ENCODE measurements at places on chromosomes 7 and 10. TPM values are rescaled to one million over a fixed set of nuclear protein-coding genes. Genes with fewer than 3 reads are reported as not detected.
A peak's percentile ranks its signal among the peaks of the same experiment; 100 is the strongest.

Gene LOXL4
- not detected for total RNA-seq

Gene RAMP3
- not detected for total RNA-seq

Gene HTR5A
- total RNA-seq = not detected

Gene IKZF1
- total RNA-seq = 479 TPM

Gene FFAR4
- not detected for total RNA-seq

Gene ECD
- 35.3 TPM for total RNA-seq

GRCh38 chr10:112803961-112804401 lies 146.1 kb upstream of the TCF7L2 start:
- no peaks in the 10 kb centered on the region for H3K36me3 ChIP-seq
- H3K4me1 ChIP-seq = no peaks in the 10 kb centered on the region
- no peaks in the 10 kb centered on the region for H3K27me3 ChIP-seq

GRCh38 chr10:71627956-71628355 lies 91.6 kb downstream of the C10orf105 start:
- DNase-seq = no peak
- no peaks in the 10 kb centered on the region for H3K27me3 ChIP-seq
- no peak overlapping the region for H3K4me3 ChIP-seq
- no peak overlapping the region for H3K27ac ChIP-seq
- H3K36me3 ChIP-seq = no peaks in the 10 kb centered on the region

DNA sequence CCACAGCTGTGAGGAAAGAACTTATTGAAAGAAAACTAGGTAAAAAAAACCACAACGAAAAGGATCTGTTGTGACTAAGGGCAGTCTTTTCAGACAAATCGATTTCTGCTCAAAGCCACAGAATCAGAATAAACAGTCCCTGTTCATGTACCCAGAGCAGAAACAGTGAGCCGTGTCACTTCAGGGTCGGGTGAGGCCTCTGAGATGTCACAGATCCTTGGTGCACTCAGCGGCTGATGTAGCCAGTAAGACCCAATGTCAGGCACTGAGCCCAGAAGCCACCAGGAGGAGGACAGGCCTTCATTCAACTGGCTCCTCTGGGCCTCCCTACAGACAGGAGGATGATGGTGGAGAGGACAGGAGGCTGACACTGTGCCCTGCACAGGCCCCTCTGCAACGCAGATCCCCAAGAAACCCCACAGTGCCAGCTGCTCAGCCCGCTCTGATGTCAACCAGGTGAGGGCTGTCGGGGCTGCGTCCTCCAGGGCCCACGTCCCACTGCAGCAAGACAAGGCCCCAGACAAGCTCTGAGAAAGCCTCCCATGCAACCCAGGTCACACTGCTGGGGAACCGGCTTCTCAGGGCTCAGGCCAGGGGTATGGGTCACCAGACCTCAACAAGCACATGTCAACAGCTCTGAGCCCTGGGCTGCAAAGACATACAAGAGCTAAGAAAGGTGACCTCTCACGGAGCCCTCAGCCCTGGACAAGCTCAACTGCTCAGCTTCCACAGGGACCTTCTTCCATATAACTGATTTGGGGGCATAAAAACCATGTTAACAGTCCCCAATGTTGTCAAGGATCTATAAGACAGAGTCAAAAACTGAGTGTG lies 190.6 kb downstream of the PARD3 start:
- H3K27me3 ChIP-seq = no peaks in the 10 kb centered on the region
- no peaks in the 10 kb centered on the region for H3K36me3 ChIP-seq
- no peaks in the 10 kb centered on the region for H3K4me1 ChIP-seq
- no peak for DNase-seq

DNA sequence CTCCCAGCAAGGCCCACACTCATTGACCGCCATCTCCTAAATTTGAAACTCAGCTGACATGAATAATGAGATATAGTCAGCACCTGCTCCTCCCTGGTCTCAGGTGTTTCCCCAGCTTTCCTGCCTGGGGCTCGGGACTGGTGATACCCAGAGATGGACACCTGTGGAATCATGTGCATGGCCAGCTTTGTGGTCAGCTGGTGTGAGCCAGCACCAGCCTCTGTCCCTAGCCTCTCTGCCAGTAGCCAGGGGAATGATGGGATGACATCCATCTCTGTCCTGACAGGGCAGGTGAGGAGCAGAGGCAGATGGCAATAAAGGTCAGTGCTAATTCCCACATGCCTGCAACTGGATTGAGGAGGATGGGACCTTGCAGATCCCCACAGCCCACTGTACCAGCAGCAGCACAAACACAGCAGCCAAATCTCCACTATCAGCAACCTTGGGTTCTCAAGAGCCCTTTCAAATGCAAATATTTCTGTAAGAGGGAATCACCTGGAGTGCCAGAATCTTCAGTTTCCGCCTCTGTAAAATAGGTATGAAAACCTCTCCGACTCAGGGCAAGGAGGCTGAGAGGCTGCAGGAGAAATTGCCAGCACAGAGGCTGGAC lies 329.2 kb upstream of the ZMIZ1 start:
- no peaks in the 10 kb centered on the region for H3K36me3 ChIP-seq
- H3K27me3 ChIP-seq = no peaks in the 10 kb centered on the region
- no peak overlapping the region for H3K27ac ChIP-seq
- H3K4me1 ChIP-seq = peaks cover 7% of the 10 kb centered on the region
- no peak overlapping the region for H3K4me3 ChIP-seq
- no peak for DNase-seq

GRCh38 chr10:119454990-119455389 lies 87.5 kb downstream of the RGS10 start:
- H3K27ac ChIP-seq = no peak overlapping the region
- H3K27me3 ChIP-seq = no peaks in the 10 kb centered on the region
- no peaks in the 10 kb centered on the region for H3K4me1 ChIP-seq
- peaks cover 10% of the 10 kb centered on the region for H3K36me3 ChIP-seq
- no peak overlapping the region for H3K4me3 ChIP-seq

DNA sequence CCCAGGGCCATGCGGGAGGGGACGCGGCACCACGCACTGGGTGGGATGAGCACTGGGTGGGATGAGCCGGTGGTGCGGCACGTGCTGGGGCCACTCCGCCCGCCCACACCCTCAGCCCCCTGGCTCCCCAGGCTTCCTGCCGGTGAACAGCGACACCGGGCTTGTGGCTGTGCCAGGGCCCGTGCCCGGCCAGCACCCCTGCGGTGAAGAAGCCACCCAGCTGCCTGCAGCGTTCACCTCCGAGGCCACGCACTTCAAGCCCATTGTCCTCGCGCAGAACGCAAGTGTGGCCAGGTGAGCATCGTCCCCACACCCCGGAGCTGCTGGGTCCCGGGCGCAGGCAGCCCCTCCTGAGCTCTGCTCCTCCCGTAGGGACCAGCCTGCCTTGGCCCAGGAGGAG lies 31.8 kb upstream of the UTF1 start:
- H3K36me3 ChIP-seq = no peaks in the 10 kb centered on the region
- H3K27me3 ChIP-seq = no peaks in the 10 kb centered on the region
- no peaks in the 10 kb centered on the region for H3K4me1 ChIP-seq
- no peak overlapping the region for H3K27ac ChIP-seq
- no peak overlapping the region for H3K4me3 ChIP-seq
- DNase-seq = no peak

DNA sequence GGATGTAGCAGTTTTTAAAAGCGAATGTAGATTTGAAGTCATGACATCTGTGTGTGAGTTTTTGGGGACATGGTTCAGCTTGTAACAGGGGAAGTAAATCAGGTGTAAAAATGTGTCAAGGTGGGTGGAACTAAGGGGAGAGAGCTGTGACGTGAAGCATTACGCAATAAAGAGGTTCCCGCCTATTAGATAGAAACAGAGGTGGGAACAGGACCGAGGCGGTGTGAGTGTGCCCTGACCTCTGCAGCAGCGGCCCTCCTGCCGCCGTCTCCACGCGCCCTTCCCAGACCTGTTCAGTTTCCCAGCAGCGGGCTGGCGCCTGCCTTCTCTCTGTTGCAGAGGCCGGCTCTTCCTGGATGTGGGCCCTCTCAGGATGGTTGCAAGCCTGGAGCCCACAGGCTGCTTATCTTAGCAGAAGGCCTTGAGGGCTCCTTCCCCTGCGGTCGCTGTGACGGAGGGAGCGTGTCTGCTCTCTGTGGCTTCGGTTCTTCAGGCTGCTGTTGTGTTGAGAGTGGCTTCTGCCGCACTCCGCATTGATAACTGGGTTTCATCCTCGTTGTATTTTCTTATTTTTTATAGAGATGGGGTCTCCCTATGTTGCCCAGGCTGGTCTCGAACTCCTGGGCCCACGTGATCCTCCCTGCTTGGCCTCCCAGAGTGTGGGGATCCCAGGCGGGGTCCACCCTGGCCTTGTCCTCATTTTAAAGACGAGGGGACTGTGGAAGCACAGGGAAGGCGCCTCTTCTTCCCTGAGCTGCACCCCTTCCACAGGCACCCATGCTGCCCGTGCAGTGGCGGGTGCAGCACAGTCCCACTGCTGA lies 65.0 kb downstream of the DNAJB6 start:
- H3K27ac ChIP-seq = no peak overlapping the region
- H3K4me1 ChIP-seq = peaks cover 28% of the 10 kb centered on the region
- no peak overlapping the region for H3K4me3 ChIP-seq
- no peaks in the 10 kb centered on the region for H3K27me3 ChIP-seq
- H3K36me3 ChIP-seq = peaks cover 3% of the 10 kb centered on the region
- DNase-seq = no peak

- DNase-seq = no peak
- H3K27me3 ChIP-seq = no peaks in the 10 kb centered on the region
- H3K36me3 ChIP-seq = peaks cover 23% of the 10 kb centered on the region
- no peak overlapping the region for H3K27ac ChIP-seq
Measured at GRCh38 chr7:2540641-2541051, 14.7 kb downstream of the BRAT1 start.

DNA sequence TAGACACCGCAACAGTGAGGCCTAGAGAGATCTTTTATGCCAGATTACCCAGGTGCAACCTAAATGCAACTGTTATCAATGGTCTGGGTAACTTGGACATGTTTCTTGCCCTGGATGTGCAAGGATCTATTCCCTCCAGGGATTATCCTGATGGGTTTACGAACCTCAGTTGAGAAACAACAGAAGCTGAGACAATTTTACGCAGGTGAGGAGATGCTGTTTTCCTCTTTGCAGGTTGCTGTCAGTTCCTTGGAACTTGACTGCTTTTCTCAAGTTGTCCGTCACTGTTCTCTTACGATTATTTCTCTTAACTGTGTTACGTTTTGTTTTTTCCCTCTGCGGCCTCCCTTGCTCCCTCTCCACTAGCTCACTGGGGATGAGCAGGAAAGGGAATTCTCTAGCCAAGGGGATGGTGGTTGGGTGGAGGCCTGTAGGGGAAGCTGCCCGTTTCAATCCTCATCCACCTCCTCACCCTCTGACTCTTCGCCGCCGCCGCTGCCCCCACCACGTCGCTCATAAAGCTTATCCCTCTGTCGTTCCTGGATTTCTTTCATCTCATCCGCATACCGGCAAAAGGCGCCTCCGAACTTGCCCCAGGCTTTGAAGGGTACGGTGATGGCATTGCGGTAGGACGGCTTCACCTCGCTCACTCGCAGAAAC lies 1.2 kb downstream of the PURB start:
- H3K4me3 ChIP-seq = peak overlapping the region; percentile 21
- H3K4me1 ChIP-seq = peaks cover 66% of the 10 kb centered on the region
- peak overlapping the region; percentile 87 for H3K27ac ChIP-seq
- DNase-seq = no peak
- no peaks in the 10 kb centered on the region for H3K36me3 ChIP-seq

DNA sequence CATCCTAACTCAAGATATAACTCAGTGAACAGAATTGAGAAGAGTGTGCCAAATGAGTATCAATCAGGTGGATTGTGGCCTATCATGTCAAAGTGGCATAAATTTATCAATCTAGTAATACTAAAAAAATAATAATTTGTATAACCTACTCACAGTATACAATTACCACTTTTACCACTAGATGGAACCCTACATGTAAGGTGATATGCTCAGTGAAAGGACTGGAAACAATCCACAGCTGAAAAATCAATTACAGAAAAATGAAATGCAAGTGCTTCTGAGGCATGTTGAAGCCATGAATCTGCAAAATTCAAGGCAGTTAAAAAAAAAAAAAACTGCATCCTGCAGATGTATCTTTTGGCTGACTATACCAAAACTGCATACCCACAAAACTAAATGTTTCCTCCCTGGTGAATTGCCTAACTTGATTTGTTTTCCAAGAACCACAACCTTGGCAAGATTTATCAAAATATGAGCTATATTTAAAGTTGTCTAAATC lies 13.9 kb downstream of the ARHGAP19 start:
- no peaks in the 10 kb centered on the region for H3K27me3 ChIP-seq
- H3K4me1 ChIP-seq = peaks cover 4% of the 10 kb centered on the region
- H3K4me3 ChIP-seq = no peak overlapping the region
- DNase-seq = peak; percentile 47
- H3K36me3 ChIP-seq = no peaks in the 10 kb centered on the region

DNA sequence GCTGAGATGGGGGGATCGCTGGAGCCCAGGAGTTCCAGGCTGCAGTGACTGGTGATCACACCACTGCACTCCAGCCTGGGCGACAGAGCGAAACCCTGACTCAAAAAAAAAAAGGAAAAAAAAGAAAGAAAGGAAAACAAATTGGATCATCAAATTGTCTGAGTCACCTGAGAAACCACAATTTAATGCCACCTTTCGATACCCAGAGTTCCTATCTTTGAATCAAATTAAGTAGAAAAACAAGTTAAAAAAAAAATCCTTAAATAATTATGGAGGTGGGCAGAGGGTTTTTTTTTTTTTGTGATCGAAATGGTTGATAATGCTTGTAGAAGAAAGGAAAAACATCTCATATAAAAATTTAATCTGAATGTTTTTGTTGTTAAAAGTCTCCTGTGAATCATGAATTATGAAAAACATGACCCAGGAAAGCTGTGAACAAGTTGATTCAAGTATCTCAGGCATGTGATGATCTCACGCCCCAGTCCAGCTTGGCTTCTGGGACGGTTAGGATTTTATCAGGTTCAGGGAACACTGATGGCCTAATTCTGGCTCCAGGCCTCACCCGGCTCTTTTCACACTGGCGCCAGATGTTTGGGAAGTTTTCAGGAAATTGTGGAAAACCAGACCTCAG lies 25.3 kb upstream of the CUX1 start:
- H3K4me3 ChIP-seq = no peak overlapping the region
- H3K4me1 ChIP-seq = no peaks in the 10 kb centered on the region
- no peaks in the 10 kb centered on the region for H3K27me3 ChIP-seq
- DNase-seq = no peak

GRCh38 chr10:17821893-17822292 lies 12.7 kb downstream of the MRC1 start:
- no peaks in the 10 kb centered on the region for H3K27me3 ChIP-seq
- no peak overlapping the region for H3K4me3 ChIP-seq
- no peaks in the 10 kb centered on the region for H3K36me3 ChIP-seq
- no peak for DNase-seq
- no peaks in the 10 kb centered on the region for H3K4me1 ChIP-seq

DNA sequence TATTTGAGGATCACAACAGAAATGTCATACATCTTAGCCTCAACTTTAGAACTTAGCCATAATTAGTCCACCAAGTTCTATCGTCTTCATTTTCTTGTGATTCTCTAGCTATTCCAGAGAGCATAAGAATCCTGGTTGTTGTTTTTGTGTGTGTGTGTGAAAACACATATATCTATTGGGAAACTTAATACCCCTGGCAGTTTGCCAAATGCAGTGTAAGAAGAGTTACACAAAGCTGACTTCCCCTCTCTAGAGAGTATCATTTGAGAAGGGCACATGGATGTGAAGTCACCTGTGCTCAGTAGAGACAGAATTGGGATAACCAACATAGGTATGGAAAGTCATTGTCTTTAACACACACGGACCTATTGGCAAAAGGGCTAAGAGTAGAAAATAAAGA lies 19.3 kb downstream of the FOXI2 start:
- no peaks in the 10 kb centered on the region for H3K27me3 ChIP-seq
- DNase-seq = no peak
- no peak overlapping the region for H3K4me3 ChIP-seq
- no peak overlapping the region for H3K27ac ChIP-seq
- no peaks in the 10 kb centered on the region for H3K4me1 ChIP-seq

Data from CD4-positive, alpha-beta memory T cell (primary cell).